Right cardiac atrium (tissue), 5 donors: ENCODE measurements at places on chromosomes 11 and 22.

DNA sequence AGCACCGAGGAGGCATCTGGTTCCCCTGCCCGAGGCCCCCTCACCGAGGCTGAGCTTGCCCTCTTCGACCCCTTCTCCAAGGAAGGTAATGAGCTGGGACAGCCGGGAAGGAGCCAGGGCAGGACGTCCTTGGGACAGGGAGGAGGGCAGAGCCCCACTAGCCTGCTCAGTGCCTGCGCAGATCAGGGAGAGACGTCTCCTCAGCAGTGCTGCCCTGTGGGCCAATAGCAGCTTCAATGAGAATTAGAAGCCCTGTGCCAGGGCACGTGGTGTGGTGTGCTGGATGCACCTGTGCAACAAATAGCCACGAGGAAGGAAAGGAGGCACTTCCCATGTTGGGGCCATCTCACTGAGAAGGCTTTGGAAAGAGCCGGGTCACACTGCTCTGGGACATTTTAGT is 5.4 kb upstream of the SAC3D1 start:
- no peak for DNase-seq

DNA sequence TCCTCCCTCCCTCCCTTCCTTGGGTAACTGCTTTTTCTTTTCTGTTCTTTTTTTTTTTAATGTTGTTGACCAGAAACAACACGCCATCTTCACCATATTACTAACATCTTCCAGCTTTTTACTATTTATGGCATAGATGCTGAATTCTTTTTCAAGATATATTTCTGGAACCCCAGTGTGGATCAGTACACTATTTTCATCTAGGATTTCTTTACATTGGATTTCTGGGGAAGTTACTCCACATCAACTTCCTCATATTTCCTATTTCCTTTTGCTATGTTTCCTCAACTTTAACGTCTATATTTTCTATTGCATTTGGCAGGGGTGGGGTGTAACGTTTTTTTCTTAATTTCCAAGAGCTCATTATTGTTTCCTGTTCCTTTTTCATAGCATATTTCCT is 7.0 kb downstream of the PGM2L1 start:
- no peak for DNase-seq

DNA sequence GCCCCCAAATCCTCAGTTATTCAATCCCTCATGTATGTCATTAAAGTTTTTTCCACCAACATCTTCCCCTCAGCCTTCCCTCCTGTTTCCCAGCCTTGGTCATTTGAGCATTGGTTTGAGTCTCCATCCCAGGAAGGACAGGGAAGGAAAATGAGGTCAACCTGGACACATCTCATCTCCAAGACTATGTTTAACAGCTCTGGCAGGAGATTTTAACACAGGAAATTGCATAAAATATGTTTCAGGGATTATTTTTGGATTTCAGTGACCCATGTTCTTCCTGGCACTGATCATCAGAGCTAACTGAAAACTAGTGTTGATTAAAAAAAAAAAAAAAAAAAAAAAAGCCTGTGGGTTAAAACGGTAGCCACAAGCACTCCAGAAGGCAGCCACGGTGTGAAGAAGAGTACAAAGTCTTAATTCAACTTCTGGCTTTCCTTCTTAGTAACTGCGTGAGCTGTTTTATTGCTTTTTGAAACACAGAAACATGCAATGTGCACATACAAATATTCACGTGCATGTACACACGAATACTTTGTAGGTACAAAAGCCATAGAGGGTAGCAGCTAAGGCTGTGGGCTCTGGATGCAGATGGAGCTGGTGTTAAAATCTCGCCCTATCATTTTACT is 164.4 kb upstream of the DDI1 start:
- DNase-seq = no peak

DNA sequence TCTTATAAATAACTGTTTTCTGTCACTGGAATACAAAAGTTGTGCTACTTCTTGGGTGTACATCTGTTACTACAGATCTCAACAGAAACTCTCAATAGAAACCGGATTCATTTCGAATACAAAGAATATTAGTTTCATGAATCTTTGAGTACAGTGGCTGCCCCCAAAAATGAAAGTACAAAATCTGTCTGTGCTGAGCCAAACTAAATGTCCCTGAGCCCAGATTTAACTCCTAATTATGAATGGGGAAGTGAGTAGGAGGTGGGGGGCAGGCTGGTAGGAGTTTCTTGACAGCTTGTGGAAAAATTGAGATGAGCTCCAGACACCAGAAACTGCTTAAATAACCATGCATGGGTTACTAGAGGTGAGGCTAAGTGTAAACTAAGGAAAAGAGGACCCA is 41.6 kb downstream of the PITPNB start:
- DNase-seq = no peak

GRCh38 chr11:92829121-92829520 is 140.3 kb upstream of the MTNR1B start:
- no peak for DNase-seq

GRCh38 chr22:38953577-38954413 is 3.6 kb upstream of the APOBEC3A start:
- DNase-seq = no peak

DNA sequence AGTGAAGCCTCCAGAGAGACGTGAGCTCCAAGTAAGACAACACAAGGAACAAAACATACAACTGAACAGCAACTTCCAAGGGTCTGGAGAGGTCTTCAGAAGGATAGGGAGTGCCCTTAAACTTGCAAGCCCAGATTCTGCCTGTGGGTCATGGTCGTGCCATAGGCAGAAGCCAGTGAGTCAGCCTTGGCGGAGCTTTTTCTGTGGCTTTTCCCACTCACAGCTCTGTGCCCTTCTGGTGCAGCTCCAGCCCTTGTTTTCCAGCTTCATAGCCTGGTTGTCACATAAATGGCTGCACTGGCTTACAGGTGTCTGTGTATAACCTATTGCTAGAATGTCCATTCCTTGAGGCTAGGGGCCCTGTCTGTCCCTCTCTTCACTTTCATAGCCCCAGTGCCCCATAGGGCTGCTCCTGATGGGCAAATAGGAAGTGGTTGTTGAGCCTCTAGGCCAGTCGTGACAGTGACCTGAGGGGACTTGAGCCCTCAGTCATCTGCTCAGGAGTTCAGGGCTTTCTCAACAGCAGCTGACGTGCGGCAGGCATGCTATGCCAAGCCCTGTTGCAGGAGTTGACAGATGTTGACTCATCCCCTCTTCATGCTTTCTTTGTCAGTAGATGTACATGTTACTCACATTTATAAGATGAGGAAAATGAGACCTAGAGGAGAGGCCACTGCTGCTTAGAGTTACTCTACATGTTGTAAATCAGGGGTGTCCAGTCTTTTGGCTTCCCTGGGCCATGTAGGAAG is 7.4 kb downstream of the MED15 start:
- peak; percentile 68 for DNase-seq

- no peak for DNase-seq
Observed at GRCh38 chr22:32325811-32326237, 31.8 kb upstream of the RFPL3 start.

DNA sequence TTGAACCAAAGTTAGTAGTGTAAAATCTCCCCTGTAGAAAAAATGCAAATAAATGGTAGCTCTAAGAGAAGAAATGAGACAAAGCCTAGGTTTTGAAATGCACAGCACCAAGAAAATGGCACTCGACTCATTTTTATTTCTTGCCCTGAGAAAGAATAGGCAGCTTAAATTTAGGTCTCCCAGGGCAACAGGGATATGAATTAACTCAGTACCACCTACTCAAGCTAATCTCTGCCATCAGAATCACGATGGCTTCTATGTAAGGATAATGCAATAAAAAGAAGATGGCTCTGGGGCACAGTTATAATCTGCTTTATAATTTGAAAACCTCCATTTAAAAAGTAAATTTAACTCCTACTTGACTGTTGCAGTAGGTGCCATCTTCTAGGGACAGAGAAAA is 1784.3 kb downstream of the LRRC4C start:
- DNase-seq = no peak

DNA sequence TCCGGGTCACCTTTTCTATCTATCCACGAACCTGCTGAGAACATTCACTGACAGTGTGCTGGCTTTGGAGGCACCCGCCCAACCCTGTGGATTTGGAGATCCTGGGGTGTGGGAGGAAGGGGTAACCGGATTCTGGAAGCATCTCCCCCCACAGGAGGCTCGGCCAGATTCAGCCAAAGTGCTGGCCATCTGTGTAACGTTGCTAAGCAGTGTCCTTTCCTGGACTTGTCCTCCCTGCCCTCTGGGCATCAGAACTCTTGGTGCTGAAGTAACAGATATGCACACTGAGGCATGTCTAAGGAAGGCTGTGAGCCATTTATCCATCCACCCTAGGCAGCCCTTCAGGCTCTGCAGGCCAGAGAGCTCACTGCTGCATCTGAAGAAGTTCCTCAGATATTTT is 85.7 kb downstream of the SNX19 start:
- DNase-seq = peak; percentile 51
